ENCODE measurements at places on chromosomes 6 and 20. TPM values are rescaled to one million over a fixed set of nuclear protein-coding genes. Genes with fewer than 3 reads are reported as not detected.

Gene BPIFB2
- total RNA-seq, result not detected

Gene TAGAP
- 245 TPM for total RNA-seq

Gene FAM209B
- 3.9 TPM for total RNA-seq

Gene CDH22
- not detected for total RNA-seq

Gene IL17F
- not detected for total RNA-seq

Gene HDGFL1
- not detected for total RNA-seq

- no peaks in the 10 kb centered on the region for H3K27me3 ChIP-seq
- no peak for DNase-seq
- no peaks in the 10 kb centered on the region for H3K4me1 ChIP-seq
- H3K36me3 ChIP-seq, result peaks cover 15% of the 10 kb centered on the region
Observed at GRCh38 chr6:104837158-104837557, 22.6 kb downstream of the HACE1 start.

- H3K4me3 ChIP-seq, result no peak overlapping the region
- H3K4me1 ChIP-seq, result peaks cover 12% of the 10 kb centered on the region
- no peaks in the 10 kb centered on the region for H3K36me3 ChIP-seq
- H3K27me3 ChIP-seq, result no peaks in the 10 kb centered on the region
Observed at GRCh38 chr6:119142637-119143036, 64.2 kb upstream of the FAM184A start.

DNA sequence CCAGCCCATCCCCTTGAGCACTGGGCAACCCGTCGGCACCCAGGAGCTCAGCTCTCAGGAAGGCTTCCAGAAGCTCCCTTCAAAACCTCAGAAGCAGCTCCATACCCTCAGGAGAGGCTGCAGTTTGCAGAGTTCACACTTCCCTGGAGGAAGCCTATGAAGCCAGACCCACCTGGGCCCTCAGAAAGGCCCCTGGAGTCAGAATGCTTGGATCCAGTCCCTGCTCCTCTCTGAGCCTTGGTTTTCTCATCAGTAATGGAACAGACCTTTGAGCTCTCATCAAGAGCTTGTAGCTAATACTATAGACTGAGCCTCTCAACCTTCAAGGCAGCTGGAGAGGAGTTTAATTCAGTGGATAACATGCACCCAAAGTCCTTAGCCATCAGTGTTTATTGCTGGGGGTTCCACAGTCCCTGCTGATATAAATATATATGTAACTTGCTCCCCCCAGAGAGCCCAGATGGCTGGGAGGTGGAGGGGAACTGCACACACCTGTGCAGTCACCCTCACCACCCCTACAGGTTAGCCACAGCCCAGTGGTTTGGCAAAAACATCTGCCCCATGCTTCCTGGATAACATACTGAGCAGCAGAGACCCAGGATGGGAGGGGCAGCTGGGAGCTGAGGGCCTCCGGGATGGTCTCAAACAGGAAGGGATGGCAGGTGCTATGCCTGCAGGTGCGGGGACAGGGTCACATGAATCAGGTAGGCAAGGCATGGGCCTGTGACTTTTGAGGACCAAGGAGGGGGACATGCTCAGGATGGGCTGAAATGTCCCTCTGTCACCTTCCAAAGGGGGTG is 120.1 kb downstream of the SNX5 start:
- peaks cover 52% of the 10 kb centered on the region for H3K4me1 ChIP-seq
- no peak overlapping the region for H3K4me3 ChIP-seq
- H3K27ac ChIP-seq, result no peak overlapping the region
- no peaks in the 10 kb centered on the region for H3K36me3 ChIP-seq

DNA sequence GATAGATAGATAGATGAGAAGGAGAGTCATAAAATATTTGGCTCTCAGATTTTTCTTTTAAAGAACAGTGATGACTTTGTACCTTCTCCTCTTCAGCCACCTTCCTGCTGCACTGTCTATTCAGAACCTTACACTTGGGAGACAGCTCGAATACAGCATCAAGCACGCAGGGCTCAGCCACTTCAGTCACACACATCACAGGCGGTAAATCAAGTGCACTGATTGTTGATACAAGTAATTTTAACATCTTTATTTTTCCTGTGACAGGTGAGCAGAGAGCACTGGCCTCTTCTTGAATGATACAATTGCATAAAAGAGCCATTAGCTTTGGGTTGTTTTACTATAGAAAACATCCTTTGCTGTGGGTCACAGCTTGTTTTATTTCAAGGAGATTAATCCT is 1118.5 kb upstream of the EYS start:
- no peaks in the 10 kb centered on the region for H3K36me3 ChIP-seq
- no peaks in the 10 kb centered on the region for H3K4me1 ChIP-seq
- no peak overlapping the region for H3K27ac ChIP-seq
- no peak overlapping the region for H3K4me3 ChIP-seq

DNA sequence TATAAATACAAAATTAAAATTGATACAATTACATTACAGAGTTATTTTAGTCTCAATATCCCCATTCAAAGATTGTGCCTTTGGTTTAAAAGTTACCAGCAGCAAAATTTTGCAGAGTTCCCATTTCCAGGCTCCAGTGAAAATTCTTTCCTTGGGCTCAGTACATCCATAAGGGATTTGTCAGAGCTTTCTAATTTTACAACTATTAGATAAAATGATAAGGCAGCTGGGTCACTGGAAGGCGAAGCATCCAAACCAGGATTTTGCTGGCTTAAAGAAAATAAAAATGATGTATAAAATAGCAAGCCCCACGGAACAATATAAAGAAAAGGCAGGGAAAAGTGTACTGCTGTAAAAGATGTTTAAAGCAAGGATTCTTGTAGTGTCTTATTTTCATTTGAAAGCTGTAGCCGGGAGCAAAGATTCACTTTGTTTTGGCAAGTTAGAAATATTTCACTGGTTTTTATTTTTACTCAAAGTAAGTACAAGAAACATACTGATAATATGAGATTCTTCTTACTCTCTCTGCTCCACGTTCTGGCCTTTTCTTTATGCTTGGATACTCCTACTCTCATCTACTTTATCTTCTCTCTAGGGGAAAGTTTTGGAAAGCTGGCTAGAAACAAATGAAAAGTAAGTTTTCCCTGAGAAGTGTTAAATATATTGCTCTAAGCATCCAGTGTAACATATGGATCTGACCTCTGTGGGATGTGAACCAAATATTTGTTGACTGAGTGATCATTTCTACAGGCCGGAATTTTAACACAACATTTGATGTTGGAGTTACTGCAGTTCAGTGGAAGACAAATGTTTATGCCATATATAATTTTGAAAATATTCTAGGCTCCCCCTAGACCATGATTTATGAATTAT is 488.4 kb downstream of the PHF3 start:
- H3K27me3 ChIP-seq, result no peaks in the 10 kb centered on the region
- H3K36me3 ChIP-seq, result no peaks in the 10 kb centered on the region
- H3K27ac ChIP-seq, result no peak overlapping the region
- no peaks in the 10 kb centered on the region for H3K4me1 ChIP-seq
- no peak for DNase-seq

DNA sequence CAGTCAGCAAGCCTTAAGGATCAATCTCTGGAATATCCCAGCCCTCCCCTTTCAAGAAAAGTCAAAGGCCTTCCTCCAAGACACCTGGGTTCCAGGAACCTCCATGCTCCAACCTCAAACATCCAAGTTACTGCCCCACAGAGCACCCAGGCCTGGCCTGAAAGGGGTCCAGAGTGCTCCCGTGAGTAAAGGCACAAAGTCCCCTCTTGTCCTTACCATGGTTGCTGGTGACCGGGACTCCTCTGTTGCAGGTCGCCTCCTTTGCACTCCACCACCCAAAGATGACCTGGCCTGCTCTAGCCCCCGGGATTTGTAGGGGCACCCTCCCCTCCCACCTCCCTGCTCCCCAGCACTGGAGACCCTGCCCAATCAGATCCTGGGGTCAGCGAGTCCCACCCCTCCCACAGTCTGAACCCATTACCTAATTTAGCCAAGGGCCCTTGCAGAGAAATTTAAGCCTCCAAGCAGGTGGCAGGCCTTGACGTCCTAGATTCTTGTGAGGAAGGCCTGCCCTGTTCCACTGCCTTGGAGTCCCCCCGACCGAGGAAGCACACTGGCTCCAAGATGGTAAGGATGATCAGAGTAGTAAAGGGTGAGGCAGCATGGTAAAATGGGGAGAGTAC is at the start of gene TNNC2:
TSS of gene TNNC2 (minus strand) at position 283 of the 623 bp plus-strand sequence. CDS start at position 219, 64 bp downstream.
- H3K4me3 ChIP-seq, result no peak within 1 kb of the TSS
- no peaks in the 10 kb centered on the region for H3K36me3 ChIP-seq
- H3K4me1 ChIP-seq, result peaks cover 17% of the 10 kb centered on the region
- H3K27me3 ChIP-seq, result peaks cover 11% of the 10 kb centered on the region

GRCh38 chr6:169164451-169164850 is 89.2 kb downstream of the THBS2 start:
- no peaks in the 10 kb centered on the region for H3K4me1 ChIP-seq
- H3K27me3 ChIP-seq, result no peaks in the 10 kb centered on the region
- no peaks in the 10 kb centered on the region for H3K36me3 ChIP-seq
- no peak for DNase-seq
- H3K4me3 ChIP-seq, result no peak overlapping the region

- DNase-seq, result no peak
- no peaks in the 10 kb centered on the region for H3K27me3 ChIP-seq
- peaks cover 22% of the 10 kb centered on the region for H3K4me1 ChIP-seq
- H3K36me3 ChIP-seq, result no peaks in the 10 kb centered on the region
- H3K27ac ChIP-seq, result peak overlapping the region; percentile 48
Observed at GRCh38 chr20:1287306-1287705, 21.2 kb downstream of the SNPH start.

DNA sequence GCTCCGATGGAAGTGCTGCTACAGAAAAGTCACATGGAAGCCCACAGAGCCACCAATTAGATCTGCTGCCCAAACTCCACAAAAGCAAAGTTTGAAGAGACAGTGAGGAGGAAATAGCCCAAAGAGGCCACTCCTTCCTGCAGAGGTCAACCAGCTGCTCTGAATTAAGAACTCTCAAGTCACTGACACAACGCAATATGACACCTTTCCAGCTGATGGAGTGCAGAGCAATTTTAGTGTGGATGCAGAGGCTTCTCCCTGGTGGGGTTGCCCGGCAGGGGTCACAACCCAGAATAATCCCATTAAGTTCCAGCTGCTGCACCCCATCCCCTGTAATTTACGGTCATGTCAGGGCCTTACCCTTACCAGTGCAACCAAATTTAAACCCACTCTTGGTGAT is 361.9 kb upstream of the JARID2 start:
- no peak overlapping the region for H3K27ac ChIP-seq
- DNase-seq, result no peak
- no peaks in the 10 kb centered on the region for H3K36me3 ChIP-seq

DNA sequence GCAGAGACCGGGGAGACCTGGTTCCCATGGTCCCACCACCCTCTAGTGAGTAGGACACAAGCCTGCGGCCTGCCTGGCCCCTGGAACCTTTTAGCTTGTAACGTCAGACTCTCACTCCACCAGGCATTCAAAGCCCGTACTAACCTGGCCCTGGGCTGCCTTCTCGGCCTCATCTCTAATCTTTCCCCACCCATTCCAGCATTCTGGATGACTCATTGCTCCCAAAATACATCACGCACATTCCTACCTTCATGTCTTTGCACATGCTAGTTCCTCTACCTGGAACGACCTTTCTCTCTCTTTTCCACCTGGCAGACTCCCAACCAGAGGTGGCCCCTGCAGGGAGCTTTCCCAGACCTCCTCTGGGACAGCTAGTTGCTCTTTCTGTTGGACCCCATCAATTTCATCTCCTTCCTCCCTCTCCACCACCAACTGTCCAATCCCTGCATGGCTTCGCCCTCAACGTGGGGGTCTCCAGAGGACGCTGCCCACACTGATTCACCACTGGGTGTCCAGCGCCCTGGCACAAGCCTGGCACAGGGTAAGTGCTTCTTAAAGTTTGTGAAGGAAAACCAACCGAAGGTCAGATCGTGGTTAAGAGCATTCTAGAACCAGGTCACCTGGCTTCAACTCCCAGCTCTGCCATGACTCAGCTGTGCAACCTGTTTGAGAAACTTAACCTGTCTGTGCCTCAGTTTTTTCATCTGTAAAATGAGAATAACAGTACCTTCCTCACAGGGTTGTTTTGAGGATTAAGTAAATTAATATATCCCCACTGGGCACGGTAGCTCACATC is 35.2 kb downstream of the JPH2 start:
- H3K4me1 ChIP-seq, result peaks cover 16% of the 10 kb centered on the region
- no peaks in the 10 kb centered on the region for H3K36me3 ChIP-seq
- H3K27me3 ChIP-seq, result no peaks in the 10 kb centered on the region
- no peak overlapping the region for H3K27ac ChIP-seq
- DNase-seq, result no peak

GRCh38 chr6:78611886-78612480 is 255.4 kb upstream of the IRAK1BP1 start:
- no peak for DNase-seq
- H3K36me3 ChIP-seq, result no peaks in the 10 kb centered on the region
- no peaks in the 10 kb centered on the region for H3K27me3 ChIP-seq

DNA sequence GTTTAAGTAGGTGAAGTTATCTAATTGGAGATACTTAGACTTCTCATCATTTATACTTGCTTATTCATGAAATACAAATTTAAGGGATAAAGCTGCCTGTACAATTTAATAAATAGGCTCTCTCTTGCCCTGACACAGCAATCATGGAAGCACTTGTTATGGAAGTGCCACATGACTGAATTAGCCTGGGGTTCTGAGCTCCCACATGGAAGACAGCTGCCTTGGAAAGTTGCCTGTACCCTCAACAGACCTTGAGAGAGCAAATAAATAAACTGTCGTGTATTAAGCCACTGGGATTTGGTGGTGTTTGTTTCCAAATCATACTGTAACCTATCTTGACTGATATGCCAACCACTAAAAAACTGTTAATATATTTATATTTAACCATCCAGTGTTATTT is 87.0 kb upstream of the RSPO3 start:
- H3K4me1 ChIP-seq, result no peaks in the 10 kb centered on the region
- H3K27me3 ChIP-seq, result no peaks in the 10 kb centered on the region
- DNase-seq, result no peak
- H3K4me3 ChIP-seq, result no peak overlapping the region
- no peak overlapping the region for H3K27ac ChIP-seq

DNA sequence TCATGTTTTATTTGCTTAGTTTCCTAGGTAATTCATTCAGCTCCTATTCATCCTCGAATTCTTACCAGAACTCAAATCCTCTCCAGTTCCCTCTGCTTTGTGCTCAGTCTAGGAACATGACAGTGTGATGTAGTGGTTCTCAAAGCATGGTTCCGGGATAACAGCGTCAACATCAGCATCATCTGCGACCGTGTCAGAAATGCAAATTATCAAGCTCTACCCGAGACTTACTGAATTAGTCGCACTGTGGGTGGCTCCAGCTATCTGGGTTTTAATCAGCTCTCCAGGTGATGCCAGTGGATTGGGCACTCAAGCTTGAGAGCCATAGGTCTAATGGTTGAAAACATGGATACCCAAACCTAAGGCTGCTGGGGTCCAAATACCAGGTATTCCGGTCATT is 7.7 kb upstream of the STK35 start:
- H3K27ac ChIP-seq, result no peak overlapping the region
- H3K36me3 ChIP-seq, result no peaks in the 10 kb centered on the region
- H3K27me3 ChIP-seq, result peaks cover 26% of the 10 kb centered on the region
- no peak for DNase-seq

Measured in CD4-positive, alpha-beta T cell (primary cell).